Lung (tissue), 17 donors: ENCODE measurements at places on chromosomes 4 and X. TPM values are rescaled to one million over a fixed set of nuclear protein-coding genes. Genes with fewer than 3 reads are reported as not detected.

DNA sequence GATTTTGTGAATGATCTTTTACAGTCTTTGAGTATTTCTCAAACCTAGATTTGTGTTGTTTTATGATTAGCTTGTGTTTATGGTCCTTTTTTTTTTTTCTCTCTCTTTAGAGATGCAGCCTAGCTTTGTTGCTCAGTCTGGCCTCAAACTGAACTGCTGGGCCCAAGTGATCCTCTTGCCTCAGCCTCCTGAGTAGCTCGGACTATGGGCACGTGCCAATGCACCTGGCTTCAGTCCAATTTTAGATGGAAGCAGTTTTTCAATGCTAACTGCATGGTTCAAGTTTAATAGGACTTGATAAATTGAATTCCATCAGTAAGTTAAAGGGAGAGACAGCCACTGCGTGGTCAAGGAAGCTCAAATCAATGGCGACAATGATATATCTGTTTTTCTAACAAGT lies 3.8 kb upstream of the FGG start:
- no peak for DNase-seq

- no peak for DNase-seq
Measured at GRCh38 chrX:95248386-95248785, 1436.3 kb upstream of the DIAPH2 start.

GRCh38 chr4:176198316-176198903 lies 3.0 kb upstream of the SPATA4 start:
- DNase-seq, result no peak

Gene GALNTL6
- 0.09 TPM for total RNA-seq

Gene RBPJ
- 130 TPM for total RNA-seq

DNA sequence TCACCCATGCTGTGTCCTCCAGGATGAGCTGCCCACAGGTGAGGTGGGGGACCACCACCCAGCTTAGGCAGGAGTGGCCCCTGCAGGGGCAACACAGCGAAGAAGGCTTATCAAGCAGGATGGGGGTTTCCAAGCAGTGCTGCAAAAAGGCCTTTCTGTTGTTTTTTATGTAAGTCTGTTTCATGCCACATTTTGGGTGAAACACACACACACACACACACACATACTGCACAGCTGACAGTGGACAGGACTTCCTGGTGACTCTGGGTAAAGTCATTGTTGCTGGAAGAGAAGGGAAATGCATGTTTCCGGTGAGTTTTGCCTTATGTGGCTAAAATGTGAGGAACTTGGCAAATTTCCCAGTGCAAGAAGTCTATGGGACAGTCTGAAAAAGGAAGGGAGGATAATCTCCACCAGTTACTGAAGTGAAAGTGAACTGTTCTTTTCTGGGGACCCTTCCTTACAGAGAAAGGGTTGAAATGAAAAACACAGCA lies 119.2 kb downstream of the IRF2 start:
- DNase-seq, result peak; percentile 98

DNA sequence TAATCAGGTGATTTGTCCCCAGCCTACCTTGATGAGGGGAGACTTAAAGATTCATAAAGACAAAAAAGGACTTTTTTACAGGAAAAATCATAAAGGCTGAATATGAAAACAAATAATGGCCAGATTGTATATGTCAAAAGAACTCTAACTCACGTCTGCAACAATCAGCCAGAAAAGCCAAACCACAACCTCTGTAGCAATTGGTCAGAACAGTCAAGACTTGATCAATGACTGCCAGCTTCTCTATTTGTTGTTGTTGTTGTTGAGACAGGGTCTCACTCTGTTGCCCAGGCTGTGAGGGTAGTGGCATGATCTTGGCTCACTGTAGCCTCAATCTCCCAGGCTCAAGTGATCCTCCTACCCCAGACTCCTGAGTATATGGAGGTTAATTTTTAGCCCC lies 35.9 kb upstream of the PPA2 start:
- no peak for DNase-seq

DNA sequence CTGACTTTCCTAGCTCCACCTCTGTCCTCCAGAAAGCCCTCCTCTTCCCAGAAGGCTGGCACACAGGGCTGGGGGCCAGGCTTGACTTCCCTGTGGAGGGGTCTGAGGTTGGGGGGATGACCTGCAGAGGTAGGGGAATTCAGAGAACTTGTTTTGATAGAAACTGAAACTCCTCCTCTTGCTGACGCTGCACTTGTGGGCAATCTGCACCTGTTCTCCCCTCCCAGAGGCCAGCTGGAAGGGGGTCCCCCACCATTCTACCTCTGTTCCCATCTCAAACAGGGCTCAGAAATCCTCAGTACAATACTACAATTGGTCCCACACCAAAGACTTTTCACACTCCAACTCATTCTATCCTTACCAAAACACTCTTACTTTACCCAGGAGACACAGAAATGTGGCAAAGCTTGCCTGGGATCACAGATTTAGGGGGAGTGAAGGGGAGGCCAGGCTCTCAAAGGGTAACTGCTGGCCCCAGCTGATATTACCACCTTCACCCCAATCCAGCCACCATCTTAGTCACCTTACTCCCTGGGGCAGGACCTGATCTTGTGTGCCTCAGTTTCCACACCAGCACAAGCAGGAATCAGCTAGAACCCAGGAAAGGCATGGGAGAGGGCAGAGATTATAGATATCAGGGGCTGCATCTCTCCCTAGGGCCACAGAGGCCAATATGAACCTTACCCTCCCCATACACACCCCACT lies 18.5 kb downstream of the OTUD5 start:
- no peak for DNase-seq

- no peak for DNase-seq
Measured at GRCh38 chr4:7254736-7255487, 62.6 kb downstream of the SORCS2 start.

GRCh38 chrX:143115466-143115865 lies 89.7 kb downstream of the SPANXN4 start:
- no peak for DNase-seq

DNA sequence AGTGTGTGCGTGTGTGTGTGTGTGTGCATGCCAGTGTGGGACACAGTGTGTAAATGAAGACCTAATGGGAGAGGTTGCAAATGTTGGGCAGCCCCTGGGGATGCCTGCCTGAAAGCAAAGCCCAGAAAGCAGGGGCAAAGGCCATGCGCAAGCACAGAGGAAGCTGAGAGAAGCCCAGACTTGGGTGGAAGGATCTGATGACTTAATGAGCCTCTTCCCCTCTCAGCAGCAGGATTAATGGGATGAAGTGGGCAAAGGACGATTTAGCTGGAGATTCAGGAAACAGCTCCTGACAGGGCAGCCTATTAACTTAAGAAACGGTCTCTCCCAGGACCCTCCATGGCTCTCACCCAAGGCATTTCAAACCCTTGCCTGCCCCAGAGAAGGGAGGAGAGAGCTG lies 107.3 kb downstream of the EFNB1 start:
- no peak for DNase-seq

DNA sequence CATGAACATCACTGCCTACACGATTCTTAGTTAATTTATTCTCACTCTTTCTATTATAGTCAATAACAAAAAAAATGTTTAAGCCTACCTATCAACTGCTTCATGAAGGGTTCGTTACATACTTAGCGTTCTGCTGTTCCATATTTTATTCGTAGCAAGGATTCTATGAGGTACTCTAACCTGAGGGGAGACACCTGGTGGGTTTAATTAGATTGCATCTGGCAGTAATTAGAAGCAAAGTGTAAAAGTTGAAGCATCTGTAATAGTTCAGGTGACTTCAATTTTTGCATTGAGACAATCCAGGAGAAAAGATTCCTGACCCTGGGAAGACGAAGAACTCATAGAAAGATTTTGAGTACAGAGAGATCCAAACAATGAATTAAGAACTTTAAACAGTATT lies 1655.8 kb upstream of the TENM3 start:
- DNase-seq, result no peak

- no peak for DNase-seq
Measured at GRCh38 chrX:16788477-16788876, 2.2 kb downstream of the TXLNG start.

GRCh38 chr4:5755161-5755560 lies 44.2 kb downstream of the EVC start:
- no peak for DNase-seq

DNA sequence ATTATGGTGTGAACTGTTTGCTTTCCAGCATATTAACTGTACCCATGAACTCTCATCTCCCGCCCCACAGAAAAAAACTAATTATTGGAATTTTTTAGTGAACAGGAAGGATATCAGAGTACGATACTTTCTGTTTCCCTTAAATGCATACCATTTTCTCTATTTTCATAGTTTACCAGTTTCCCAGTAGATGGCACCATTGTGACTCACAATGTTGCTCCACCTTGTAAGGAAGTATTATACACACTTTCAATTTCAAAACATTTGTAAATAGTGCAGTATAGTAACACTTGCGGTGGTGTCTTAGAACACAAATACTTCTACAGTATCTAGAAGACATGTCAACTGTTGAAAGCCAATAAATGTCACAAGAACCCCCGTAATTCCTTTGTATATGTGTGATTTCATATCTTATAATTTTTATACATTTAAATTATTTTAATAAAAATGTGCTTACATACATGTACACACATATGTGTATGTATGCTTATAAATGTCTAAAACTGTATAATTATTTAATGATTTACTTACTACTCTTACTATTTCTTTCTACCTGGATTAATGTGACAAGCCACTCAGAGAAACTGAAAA lies 167.3 kb downstream of the SLIT2 start:
- DNase-seq, result peak; percentile 81

Gene DOK7
- total RNA-seq, result 2.7 TPM
